ENCODE measurements at places on chromosomes 6 and 20.

GRCh38 chr20:20530428-20531151 is 162.7 kb downstream of the INSM1 start:
- no peak for DNase-seq

DNA sequence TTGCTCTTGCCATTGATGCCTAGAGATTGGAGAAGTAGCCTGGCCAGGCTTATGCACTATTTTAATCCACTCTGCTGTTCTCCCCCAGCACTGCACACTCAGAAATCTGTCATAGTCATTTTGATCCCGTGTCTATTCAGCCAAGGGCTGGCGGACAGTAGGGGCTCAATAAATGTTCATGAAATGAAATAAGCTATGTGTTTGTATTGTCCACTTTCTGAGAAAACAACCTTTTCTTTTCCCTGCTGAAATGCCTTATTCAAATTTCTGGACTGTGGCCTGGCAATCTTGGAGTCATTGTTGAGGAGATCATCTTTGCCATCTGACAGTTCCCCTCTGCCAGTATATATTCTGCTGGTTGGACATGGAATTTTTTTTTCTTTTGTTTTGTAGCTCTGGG is 550.4 kb upstream of the MAP3K7 start:
- DNase-seq: no peak

- DNase-seq: no peak
These were observed 107.5 kb downstream of the C6orf58 start for GRCh38 chr6:127684501-127684900.

- no peak for DNase-seq
These were observed 51.7 kb downstream of the CPXM1 start for GRCh38 chr20:2748551-2749342.

DNA sequence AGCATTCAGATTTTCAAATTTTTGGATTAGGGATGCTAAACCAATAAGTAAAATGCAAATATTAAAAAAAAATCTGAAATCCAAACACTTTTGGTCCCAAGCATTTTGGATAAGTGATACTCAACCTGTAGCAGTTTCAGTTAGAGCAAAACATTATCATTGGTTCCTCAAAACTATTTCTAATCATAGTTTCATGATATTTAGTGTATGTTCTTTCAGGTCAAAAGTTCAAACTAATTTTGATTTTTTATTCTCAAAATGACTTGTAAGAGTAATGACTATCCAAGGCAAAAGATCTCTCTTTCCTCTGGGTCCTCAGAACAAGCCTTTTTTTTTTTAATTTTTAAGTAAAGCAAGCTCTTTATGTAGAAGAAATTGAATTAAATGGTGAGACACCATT is 64.0 kb upstream of the TFB1M start:
- no peak for DNase-seq

- DNase-seq: no peak
These were observed 29.4 kb downstream of the NCOA5 start for GRCh38 chr20:46060301-46060881.

GRCh38 chr6:112396221-112396620 is 49.1 kb downstream of the RFPL4B start:
- DNase-seq: no peak

GRCh38 chr20:16158090-16158975 is 414.9 kb downstream of the KIF16B start:
- DNase-seq: no peak

- DNase-seq: no peak
These were observed 6.8 kb downstream of the MAPK14 start for GRCh38 chr6:36034441-36034840.

GRCh38 chr6:27558028-27558724 is 85.3 kb upstream of the ZNF184 start:
- DNase-seq: no peak

DNA sequence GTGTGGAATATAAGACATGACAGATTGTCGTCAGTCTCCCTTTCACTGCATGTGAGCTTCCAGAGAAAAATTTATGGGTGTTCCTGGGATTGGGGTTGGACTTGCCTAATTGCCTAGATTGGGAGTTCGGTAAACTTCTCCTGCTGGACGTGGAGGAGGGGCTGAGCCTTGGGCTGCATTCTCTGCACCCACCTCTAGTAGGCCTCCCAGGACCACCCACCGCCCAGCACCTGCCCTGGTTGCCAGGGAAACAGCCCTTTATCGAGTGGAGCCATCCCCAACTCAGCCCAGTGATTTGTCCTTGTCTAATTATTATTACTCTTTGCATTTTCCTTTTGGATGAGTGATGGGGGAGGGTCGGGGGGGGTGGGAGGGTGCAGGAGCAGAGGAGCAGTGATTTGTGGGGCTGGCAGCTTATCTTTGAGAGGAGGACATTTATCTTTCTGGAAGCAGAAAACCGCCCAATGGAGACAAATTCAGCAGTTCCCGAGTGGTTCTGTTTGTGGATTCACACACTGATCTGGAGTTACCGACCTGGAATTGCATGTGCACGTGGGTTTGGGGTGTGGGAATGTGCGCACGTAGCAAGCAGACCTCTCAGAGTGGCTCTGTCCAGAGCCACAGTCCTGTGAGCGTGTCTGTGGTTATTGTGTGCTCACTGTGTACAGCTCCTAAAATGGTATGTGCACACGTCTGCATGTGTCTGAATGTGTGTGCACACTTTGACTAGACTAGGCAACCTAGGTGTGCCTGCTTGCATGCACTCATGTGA is 104.5 kb downstream of the DHX35 start:
- no peak for DNase-seq

DNA sequence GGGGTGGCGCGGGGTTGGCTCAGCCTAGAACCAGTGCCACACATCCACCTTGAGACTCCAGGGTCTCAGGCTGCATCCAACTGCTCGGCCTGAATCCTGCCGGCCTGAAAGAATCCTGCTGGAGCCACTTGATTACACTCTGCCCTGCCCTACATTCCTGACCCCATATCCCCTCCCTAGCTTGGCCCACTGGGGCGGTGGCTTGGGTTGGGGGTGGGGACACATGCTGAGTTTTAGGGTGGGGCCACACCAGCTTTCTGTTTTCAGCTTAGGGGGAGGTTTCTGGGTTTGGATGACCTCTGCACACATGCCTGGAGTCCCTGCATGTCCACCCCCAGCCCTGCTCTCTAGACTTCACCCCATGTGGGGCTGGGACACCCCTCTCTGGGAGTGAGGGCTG is 6.8 kb downstream of the ITPR3 start:
- no peak for DNase-seq

GRCh38 chr6:151299011-151299410 is 59.2 kb downstream of the AKAP12 start:
- DNase-seq: no peak

GRCh38 chr20:50580016-50580747 is 70.0 kb downstream of the PTPN1 start:
- DNase-seq: no peak

- DNase-seq: no peak
These were observed 11.2 kb upstream of the TTK start for GRCh38 chr6:79993012-79993910.

- DNase-seq: no peak
These were observed 11.3 kb upstream of the TFAP2A start for GRCh38 chr6:10425975-10426780.

DNA sequence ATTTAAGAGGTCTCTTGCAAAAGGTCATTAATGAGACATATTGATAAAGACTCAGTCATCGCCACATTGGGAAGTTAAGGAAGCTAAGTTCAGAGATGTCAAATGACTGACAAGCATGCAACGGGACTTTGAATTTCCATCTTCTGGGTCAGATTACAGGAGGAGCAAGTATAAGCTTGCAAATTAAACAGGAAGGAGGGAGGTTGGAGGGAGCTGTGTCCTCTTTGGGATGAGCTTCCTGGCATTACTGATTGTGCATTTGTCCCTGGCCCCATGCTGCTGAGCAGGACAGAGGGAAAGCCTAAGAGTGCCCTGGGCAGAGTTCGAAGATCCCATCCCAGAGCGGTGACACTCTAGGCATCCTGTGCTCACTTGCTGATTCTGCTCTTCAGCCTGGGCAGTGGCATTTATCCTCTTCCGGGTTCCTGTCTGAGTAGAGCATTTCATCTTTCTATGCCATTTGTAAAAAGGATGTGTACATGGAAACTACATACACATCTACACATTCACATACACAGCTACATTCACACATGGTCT is 40.5 kb downstream of the SLC22A1 start:
- DNase-seq: no peak

- DNase-seq: no peak
These were observed 1.3 kb downstream of the FLOT1 start for GRCh38 chr6:30741063-30741779.

DNA sequence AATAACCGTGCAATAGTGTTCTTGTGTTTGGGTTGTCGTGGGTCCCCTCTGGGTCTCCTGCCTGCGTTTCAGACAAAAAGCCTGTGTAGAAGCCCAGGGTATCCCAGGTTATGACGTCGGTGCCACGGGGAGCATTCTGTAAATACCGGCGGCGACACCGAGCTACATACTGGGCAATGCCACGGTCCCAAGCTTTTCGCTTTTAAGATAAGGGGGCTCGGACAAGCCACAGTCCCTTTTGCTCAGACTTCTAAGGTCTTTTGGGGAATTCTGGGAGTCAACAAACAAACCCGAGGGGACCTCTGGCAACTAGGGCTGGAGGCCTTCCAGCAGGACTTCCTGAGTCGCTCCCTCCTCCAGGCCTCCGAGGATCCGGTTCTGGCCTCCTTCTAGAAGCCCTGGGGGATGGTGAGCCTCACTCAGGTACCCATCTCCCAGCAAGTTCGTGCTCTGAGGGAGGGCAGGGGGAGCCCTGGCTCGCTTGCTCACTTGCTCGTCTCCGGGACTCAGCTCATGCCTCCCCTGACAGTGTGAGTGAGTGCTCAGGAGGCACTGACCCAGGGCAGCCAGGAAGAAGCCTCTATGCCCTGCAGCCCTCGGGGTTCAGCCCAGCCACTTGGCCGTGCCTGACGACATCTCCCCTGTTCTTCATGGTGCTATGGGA is 62.4 kb upstream of the MRPS10 start:
- DNase-seq: no peak

- no peak for DNase-seq
These were observed 78.3 kb downstream of the PHIP start for GRCh38 chr6:78999737-79000136.

- DNase-seq: no peak
These were observed 38.2 kb downstream of the NOL7 start for GRCh38 chr6:13653296-13653695.

- DNase-seq: no peak
These were observed 181.8 kb downstream of the TTLL2 start for GRCh38 chr6:167506443-167507301.

DNA sequence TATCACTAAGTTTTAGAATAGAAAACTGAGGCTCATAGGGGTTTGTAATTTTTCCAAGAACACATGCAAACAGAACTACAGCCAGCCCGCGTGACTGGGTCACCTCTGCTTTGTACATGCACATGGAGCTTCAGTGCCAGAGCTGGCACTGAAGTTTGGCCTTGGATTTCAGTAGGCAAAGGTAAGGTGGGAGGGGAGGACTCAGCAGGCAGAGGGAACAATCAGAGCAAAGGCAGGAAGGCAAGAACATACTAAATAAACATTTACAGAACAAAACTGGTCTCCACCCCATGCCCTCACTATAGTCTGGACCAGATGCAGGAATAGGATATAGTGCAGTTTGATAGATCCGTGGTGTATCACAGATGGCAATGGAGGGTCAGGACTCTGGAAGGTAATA is 13.6 kb upstream of the ABRACL start:
- no peak for DNase-seq

DNA sequence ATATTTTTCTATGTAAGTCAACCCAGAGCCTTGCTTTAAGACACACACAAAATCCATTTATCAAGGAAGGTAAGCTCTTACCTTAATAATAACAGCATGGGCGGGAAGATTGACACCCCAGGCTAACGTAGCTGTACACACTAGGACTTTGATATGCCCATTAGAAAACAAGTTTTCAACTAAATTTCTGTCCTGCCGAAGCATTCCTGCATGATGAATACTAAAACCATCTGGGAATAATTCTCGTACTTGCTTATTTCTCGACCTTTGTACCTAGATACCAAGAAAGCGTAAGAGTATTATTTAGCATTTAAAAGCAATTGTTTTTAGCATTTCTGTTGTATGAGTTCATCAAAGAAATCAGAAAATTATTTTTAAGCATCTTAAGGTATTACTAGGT is 197.5 kb upstream of the SIM1 start:
- DNase-seq: no peak

- DNase-seq: no peak
These were observed 9.8 kb downstream of the MMUT start for GRCh38 chr6:49453221-49453620.
